ENCODE measurements at places on chromosomes 16 and 17. TPM values are rescaled to one million over a fixed set of nuclear protein-coding genes. Genes with fewer than 3 reads are reported as not detected.

The ACSM2A gene
- not detected for total RNA-seq

The PERCC1 gene
- total RNA-seq: not detected

The PIK3R5 gene
- 7.0 TPM for total RNA-seq

The ITGB4 gene
- total RNA-seq: 39.3 TPM

The ZNF174 gene
- total RNA-seq: 8.9 TPM

The TLCD2 gene
- total RNA-seq: 6.2 TPM

The RPH3AL gene
- 10.8 TPM for total RNA-seq

The SIAH1 gene
- 26.1 TPM for total RNA-seq

The CDH13 gene
- total RNA-seq: 11.7 TPM

- peak; percentile 96 for DNase-seq
Observed at GRCh38 chr16:30658731-30659506, 688 bp downstream of the FBRS start.

DNA sequence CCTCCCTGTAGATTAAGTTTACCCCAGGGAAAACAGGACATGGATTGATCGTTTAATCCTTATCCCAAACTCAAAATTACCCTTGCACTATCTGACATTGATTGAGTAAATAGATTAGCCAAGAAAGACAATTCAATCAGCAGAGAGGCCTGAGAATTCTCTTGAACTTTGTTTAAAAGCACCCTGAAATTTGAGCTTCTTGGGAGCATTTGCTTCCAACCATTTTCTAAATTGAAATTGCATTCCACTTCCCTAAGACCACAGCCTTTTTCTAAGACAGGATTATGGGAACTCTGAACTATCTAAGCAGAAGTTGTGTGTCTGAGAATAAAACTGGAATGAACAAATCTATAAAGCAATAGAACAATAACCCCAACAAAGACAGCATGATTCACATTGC lies 76.6 kb upstream of the TNRC6A start:
- no peak for DNase-seq

DNA sequence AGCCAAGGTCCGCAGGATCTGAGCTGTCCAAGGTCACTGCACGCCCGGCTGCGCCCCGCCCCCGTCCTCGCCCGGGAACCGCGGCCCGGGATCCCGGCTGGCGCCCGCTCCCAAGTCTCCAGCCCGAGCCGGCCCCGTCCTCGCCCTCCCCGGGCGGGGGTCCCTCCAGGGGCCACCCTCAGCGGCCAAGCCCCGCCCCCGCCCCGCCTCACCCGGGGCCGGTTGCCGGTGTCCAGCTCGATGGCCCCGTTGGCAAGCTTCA lies 216 bp downstream of the VPS9D1 start:
- DNase-seq: peak; percentile 90

GRCh38 chr16:48810436-48810802 lies 200.4 kb upstream of the N4BP1 start:
- DNase-seq: no peak

DNA sequence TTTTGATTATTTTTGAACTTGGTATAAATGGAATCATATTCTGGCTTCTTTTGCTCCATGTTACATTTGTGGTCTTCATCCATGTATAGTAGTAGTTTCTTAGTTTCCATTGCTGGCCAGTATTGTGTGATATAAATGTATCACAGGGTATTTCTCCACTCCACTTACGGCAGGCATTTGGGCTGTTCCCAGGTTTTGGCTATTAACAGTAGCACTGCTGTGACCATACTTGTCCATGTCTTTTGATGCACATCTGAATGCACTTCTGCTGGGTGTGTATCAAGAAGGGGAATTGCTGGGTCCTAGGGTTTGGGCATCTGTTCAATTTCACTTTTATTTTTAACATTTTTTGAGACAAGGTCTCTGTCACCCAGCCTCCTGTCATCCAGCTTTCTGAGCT lies 13.9 kb downstream of the NTN1 start:
- no peak for DNase-seq

DNA sequence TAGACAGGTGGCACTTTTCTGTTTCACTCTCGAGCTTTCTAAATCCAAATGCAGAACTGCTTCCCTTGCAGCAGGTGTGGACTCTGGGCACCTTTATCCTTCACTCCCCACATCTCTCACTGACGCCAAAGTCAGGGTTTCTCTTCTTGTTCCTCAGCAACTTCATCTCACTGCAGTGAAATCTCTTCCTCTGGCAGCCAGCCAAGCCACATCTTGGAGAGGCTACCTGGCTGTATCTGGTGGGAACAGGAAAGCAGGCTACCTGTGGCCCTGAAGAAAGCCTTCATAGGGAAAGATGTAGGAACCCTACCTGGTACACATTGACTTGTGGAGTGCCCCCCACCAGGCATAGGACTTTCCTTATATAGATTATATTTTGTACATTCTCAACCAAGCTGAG lies 159.1 kb downstream of the UTP18 start:
- no peak for DNase-seq

DNA sequence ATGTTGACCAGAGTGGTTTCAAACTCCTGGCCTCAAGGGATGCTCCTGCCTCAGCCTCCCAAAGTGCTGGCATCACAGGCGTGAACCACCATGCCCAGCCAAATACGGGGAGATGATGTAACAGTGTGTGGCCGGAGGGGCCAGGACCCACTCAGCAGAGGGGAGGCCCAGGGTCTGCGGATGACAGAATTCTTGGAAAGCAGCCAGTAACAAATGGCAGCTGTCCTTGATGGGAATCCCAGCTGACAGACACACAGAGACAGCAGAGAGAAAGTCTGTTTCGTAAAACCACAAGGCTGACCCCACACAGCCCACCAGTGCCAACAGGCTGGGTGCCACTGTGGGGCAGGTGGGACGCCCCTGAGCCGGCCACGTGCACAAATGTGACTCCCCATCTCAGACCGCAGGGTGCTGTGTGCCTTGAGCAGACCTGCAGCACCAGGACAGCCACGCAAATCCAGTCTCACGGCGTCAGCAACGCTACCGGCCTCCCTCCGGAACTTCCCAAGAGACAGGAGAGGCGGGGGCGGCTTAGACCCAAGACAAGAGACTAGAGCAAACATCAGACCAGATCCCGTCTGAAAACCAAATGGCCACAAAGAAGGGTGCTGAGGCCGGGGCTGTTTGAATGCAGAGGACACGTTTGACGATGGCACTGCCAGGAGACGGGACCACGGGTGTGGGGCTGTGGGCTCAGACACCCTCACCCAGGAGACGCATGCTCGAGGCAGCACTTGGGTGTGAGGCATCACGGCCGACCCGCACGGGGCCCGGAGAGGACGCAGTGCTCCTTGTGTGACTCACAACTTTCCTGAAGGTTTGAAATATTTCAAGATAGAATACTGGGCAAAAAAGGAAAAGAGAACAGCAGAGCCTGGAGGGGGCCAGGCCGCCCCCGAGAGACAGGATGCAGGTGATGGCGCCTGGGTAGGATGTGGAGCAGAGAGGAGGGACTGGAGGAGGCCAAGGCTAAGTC lies 24.6 kb downstream of the CTU2 start:
- no peak for DNase-seq

DNA sequence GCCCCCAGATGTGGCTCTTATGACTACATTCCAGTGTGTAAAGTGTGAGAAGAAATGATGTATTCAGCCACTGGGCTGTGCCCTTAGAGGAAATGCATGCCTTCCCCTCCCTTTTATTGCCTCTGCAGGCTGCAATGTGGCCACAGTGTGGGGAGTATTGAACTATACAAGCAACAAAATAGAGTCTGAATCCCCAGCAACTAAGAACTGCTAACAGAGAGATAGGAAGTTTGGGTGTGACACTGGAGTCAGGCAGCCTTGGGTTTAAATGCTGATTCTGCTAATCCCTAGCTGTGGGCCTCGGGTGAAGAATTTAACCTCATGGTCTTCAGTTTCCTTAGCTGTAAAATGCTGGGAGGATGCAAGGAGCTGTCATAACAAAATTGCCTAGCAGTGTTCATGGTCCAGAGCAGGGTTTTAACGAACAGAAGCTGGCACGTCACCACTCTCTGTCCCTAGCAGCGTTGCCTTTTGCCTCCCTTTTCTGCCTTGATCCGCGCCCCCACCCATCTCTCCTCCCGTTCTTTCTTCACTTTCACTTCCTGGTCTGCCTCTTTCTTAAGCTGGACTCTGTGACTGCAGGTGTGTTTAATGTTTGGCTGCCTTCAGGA lies 50.3 kb downstream of the KPNA2 start:
- DNase-seq: no peak

GRCh38 chr17:14197586-14197985 lies 39.1 kb downstream of the CDRT15 start:
- no peak for DNase-seq

DNA sequence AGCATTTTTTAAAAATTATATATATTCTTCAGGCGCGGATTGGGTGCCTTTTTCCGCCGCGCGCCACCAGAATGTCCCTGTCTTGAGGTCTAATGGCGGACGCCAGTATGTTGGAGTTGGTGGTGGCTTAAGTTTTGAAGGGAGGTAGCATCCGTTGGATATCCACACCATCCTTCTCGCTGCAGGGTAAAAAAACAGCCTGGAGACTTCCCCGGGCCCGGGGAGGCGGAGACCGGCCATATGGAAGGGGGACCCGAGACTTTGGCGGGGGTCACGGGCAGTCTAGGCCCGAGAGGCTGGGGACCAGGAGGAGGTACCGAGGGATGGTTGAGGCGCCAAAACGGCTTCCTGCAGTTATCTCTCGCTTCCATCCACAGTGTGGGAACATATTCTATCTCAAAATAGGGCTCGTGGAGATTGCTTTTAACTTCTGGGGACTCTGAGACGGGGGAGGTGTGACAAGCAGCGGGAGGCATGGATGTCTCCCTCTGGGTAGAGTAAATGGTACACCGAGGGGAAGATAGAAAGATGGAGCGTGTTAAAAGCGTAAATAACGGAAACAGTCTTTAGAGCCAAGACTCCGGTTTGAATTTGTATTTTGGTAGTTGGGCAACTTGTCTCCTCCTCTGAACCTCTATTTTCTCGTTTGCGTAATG lies at the start of gene SF3B3:
Gene SF3B3, plus strand, starts transcription at position 74 of the 656 bp plus-strand sequence. CDS start 2,841 bp downstream, outside the sequence.
- peak; percentile 94 for DNase-seq

DNA sequence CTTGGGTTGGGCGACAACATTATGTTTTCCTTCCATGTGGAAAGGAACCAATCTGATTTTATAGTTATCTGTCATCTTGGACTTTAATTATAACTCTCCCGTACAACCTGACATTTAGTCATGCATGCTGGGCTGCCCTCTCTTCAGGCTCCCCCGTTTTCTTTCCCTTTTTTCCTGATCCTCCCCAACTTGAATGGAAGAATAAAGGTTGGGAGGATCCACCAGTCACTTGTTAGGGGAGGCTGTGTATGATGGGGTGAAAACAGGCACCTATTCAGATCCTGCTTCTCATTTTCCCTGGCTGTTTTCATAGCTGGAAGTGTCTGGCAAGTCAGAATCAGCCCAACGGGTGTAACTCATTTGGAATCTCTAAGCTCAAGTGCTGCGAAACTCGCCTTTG lies 267.2 kb upstream of the SALL1 start:
- no peak for DNase-seq

DNA sequence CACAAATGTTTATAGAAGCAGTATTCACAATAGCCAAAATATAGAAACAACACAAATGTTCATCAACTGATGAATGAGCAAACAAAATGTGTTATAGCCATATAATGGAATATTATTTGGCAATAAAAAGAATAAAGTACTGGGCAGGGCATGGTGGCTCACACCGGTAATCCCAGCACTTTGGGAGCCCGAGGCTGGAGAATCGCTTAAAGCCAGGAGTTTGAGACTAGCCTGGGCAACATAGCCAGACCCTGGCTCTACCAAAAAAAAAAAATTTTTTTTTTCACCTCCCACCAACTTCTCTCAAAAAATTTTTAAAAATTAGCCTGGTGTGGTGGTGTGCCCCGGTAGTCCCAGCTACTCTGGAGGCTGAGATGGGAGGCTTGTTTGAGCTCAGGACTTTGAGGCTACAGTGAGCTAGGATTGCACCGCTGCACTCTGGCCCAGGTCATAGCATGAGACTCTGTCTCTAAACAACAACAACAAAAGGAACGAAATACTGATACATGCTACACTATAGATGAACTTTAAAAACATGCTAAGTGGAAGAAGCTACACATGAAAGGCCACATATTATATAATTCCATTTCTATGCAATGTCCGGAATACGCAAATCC lies 10.7 kb upstream of the PECAM1 start:
- DNase-seq: no peak

DNA sequence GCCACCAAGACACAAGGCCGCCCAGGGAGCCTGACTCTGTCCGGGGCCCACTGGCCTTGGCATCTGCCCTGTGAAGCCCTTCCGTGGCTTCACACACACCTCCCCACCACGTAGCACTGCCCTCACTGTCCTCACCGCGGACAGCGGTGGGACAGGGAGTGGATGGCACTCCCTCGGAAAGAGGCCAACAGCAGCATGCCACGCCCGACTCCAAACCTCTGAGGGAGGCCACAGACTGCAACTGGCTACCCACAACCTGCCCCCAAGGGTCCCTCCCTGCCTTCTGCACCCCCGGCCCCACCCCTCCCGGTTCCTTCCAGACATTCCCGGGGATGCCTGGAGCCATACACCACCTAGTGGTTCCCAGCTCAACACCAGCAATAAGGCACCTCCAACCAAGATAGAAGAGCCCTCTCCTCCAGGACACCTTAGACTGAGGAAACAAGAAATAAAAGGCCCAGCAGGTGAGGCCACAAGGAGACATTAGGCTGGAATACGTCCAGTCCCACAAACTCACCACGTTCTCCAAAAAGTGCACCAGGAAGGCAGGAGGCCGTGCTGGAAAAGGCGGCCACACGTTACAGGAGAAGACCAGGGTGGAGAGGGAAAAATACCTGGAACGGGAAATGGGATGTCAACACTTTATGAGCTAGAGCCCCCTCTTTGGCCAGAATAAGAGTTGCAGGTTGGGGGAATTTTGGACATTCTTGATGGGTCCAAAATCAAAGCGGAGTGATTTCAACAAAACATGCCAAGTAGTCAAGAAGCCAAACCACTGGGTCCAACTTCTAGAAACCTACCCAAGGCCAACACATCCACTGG lies 310.0 kb downstream of the SOX9 start:
- DNase-seq: no peak

GRCh38 chr17:80754846-80755245 lies 210.2 kb downstream of the RPTOR start:
- DNase-seq: no peak

DNA sequence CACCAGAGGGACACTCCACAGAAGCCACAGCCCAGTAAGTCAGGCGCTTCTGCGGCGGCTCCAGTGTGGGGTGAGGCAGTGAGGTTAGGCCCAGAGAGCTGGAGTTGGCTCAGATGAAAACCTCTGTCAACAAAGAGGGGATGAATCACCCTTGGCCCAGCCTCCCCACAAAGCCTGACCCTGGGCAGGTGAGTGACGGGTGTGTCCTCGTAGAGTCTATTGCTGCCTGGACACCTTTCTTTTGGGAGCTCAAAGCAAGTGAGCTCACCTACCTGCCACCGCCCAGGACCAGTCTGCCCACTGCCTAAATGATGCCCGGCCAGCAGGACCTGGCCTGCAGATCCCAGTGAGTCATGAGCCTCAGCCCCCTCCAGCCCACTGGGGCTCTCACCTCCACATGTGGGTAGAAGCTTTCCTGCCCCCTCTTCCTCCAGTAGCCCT lies 24.9 kb upstream of the DBNDD1 start:
- DNase-seq: no peak

GRCh38 chr17:45828171-45828570 lies 16.5 kb upstream of the SPPL2C start:
- no peak for DNase-seq

Measured in esophagus muscularis mucosa (tissue), 4 donors.